ENCODE measurements at places on chromosomes 5 and 9.

DNA sequence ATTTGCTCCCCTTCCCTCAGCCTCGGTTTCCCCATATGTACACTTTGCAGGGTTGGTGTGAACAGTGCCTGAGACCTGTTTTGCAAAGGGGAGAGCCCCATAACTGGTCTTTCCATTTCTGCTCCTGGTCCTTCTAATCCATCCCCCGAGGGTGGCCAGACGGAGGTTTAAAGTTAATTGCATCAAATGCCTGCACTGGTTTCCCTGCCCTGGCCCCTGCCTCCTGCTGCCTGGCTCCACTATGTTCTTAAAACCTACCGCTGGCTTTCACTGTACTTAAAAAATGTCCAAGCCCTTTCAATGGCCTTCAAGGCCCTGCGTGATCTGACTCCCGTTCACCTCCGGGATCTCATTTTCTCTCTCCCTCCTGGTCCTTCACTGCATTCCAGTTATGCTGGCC lies 183.0 kb downstream of the RGS3 start:
- no peak for DNase-seq

DNA sequence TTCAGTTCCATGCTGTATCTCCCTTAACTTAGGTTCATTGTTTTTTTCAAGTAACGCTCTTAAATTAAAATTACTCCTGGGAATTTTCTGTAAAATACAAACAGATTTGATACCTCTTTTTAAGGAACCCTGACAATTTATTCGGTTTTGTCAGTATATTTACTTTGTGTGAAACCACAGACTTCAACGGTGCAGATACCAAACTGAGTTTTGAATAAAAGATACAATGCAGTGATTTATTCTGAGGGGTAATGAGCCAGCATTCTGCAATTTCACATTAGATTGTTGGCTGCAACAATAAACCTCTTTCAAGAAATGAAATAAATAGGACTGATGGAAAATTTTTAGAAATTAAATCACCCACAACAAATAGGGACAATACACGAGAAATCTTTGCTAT lies 308.6 kb upstream of the EDIL3 start:
- no peak for DNase-seq

- DNase-seq: no peak
Observed at GRCh38 chr5:150595466-150596031, 44.9 kb upstream of the SYNPO start.

DNA sequence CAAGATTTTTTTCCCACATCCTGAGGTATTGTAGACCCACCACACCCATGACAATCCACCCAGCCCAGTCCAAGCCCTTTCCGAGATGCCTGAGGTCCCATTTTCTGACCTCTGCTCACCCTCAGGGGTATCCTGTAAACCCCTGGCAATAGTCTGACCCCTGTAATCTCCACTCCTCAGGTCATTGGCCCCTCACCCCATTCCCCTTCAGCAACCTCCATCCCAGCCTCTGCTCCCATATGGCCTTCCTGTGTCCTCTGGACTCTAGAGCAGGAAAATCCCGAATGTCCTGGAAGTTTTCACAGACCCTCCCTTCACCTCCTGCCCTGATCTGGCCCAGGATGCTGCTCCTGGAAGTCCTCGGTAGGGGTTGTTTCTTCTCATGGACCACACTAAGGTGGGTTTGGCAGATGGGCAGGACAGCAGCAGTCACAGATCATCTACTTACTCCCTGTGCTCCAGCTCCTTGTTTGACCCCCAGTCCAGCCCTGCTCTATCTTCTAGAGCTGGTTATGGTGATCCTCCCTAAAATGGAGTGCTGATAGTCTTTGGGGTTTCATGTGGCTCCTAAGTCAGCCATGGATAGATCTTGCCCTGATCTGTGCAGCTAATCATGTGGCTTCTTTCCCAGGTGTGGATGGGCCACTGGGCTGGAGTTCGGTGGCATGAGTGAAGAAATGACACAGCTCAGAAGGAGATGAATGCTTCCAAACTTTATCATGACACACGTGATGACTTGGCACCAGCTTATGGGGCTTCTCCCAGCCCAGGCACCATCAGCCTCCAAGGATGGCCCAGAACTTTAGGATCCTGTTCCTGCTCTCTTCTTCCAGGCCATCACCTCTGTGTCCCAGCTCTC lies 12.0 kb upstream of the ACSL6 start:
- no peak for DNase-seq

DNA sequence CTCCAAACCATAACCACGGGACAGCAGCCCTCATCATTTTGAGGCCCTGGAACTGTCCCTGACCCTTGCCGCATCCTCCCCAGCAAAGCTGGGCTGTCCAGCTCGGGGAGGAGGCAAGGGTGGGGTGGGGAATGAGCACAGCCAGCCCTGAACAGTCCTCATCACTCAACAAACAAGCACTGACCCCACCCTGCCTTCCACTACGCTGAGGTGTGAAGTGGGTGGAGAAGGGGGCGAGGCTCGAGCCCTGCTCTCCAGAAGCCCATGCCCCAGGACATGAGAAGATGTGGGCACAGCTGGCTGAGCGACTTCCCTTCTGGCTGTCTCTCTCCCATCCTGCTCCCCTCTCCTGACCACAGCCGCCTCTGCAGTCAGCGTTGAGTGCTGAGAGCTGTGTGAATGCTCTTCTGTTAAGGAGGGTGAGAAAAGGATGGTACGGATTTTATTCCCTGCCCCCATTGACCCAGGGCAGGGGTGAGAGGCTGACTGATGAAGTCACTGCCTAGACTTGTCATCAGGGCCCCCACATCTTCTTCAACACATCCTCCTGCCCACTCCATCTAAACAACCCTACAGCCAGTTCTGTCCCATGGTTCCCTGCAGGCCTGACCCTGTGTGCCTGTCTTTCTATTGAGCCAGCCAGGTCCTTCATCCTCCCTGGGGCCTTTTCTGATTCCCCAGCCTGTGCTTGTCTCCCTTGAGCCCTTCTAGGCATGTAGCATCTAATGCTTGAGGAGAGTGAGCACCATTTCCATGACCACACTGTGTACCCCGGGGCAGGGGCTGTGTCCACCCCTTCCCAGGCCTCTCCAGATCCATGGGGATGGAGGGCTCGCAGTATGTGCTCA lies 276.0 kb downstream of the FSTL4 start:
- DNase-seq: no peak

- DNase-seq: no peak
Observed at GRCh38 chr5:157366741-157367674, 93.0 kb upstream of the NIPAL4 start.

DNA sequence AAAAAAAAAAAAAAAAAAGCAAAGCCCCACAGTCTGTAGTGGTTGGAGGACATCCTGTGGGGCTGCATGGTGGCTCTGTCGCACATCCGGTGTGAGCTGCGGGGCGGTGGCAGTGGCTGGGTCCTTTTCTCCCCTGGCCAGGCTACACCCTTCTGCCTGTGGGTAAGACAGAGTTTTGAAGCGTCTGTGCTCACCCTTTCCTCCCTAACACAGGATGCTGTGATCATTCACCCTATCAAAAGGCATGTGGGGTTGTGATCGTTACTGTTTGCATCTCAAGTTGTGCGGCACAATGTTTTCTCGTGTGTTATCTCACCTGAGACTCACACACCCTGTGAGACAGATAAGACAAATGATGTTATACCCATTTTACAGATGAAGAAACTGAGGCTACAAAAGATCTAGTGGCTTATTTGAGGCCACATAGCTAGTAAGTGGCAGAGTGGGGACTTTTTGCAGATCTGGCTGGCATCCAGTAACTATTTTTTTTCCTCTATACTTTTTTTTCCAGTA lies 17.5 kb downstream of the IRF1 start:
- DNase-seq: no peak

DNA sequence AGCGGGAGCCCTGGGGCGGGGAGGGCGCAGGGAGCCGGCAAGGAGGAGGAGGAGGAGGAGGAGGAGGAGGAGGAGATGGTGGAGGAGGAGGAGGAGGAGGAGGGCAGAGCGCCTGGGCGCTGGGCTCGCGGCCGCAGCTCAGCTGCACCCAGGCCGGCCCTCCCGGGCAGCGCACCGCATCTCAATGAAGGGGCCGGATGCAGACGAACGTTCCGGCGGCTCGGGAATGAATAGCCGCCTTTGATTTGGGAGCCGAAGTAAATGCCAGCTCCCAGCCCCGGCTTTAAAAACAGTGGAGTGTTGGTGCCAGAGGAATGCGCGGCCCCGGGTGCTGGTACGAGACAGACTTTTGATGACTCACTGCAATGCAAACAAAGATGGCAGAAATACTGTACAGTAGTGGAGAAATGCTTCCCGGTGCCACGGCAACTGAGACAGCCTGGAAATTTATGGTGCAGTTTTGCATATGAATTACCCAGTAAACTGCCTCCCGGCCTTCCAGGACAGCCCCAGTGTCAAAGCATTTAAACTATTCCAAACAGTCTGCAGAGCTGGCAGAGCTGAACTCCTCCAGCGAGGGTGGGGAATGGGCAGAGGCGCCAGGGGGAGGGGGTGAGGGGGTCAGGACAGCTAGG lies 43.1 kb downstream of the NACC2 start:
- peak; percentile 97 for DNase-seq

GRCh38 chr5:65137631-65138030 lies 344.1 kb downstream of the ADAMTS6 start:
- DNase-seq: no peak

DNA sequence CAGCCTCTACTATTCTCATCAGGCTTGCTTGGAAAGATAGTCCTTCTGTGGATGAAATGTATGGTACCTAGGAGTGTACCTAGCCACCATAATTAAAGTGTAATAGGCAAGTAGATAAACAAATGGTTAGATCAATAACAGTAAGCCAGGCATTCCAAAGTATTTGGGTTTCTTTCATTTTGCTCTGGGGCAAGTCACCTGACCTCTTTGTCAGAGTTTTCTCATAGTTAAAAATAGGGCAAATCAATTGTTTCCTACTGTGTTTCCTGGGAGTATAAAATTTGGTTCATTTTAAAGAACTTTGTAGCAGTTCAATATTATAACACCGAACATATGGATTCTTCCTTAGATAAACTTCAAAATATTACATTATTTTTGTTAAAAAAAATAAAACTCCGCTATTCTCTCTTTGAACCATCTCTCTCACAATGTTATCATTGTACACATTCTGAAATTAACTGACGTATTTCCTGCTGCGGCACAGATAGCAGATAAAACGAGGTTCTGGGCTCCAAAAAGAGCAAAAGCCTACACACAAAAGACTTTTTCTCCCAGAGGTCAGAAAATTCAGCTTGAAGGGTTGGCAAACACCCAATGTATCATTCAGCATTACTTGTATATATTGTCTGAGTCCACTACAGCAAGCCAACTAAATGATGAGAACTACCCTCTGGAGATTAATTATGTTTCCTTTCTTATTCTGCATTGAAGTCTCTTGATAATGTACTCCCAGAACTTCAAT lies 267.9 kb downstream of the COX7C start:
- DNase-seq: no peak

- DNase-seq: peak; percentile 78
Observed at GRCh38 chr5:61673007-61673735, 341.1 kb downstream of the ZSWIM6 start.

- DNase-seq: no peak
Observed at GRCh38 chr5:76855961-76856360, 6.1 kb downstream of the S100Z start.

- no peak for DNase-seq
Observed at GRCh38 chr5:76069061-76069735, 14.0 kb upstream of the SV2C start.

DNA sequence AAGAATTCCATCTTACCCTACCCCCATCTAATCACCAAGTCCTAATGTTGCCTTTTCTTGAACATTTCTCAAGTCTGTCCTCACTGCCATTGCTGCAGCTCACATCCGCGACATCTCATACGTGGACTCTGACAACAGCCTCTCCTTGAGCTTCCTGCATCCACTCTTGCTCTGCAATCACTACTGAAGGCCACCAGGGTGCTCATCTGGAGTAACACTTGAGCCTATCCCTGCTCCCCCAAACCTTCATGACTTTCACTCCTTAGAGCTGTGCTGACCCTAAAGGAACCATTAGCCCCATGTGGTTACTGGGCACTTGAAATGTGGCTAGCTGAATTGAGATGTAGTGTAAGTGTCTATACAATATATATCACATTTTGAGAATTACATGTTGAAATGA lies 46.4 kb upstream of the CTXN3 start:
- no peak for DNase-seq

- no peak for DNase-seq
Observed at GRCh38 chr5:53900677-53901076, 340.2 kb downstream of the NDUFS4 start.

- DNase-seq: no peak
Observed at GRCh38 chr9:117528225-117528624, 113.4 kb upstream of the ASTN2 start.

DNA sequence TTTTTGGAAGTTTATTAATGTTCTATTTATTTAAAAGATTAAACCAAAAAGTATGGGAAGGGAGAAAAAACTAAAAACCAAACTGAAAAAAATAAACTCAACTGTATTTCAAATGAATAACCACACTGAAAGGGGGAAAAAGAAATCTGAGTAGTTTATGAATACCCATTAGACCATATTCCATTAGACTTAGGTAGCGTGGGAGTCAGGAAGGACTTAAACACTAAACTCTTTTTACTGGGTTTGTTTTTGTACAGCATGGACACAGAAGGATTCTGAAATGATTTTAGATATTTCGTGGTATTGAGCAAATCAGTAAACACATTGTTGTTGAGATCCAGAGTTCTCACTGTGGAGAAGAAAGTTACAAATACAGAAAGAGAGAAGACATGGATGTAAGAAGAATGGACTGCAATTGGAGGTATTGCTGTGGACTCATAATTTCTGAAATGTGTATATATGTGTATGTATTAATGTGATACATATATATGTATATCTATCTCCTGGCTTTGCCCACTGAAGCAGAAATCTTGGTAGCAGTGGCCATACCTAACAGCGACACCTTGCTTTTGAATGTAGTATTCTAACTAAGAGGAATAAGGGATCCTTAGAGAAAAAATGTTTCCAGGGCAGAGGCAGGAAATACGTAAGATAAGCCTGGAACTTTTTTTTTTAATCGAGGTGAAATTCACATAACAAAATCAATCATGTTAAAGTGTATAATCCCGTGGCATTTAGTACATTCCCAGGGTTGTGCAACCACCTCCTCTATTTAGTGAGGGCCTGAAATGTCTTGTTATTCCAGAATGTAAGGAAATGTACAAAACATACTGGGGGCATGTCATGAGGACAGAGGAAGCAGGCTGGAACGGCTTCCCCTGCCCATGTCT lies 228.8 kb downstream of the SMARCA2 start:
- peak; percentile 64 for DNase-seq

GRCh38 chr5:125228363-125229070 lies 482.1 kb upstream of the ZNF608 start:
- no peak for DNase-seq

DNA sequence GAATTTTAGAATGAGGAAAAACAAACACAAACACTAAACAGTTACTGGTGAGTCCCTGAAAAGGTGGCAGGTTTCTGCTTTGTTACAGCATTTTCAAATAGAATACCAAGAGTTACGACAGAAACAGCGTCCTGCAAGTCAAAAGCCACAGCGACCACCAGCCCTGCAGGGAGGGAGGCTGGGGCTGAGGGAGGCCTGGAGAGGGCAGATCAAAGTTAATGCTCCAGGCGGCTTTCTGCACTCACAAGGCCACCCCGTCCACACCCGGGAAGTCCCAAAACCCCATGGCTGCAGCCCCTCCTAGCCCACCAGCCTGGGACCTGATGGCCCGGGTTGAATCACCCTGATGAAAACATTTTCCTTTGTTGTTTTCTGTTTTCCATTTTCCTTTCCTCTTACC lies 29.3 kb downstream of the COL23A1 start:
- no peak for DNase-seq

- DNase-seq: no peak
Observed at GRCh38 chr5:10618311-10618710, 54.4 kb downstream of the ANKRD33B start.

GRCh38 chr9:72984226-72984947 lies 31.5 kb upstream of the ALDH1A1 start:
- DNase-seq: no peak

All from NCI-H226 (cell line).